Skin of body (tissue), 3 donors: ENCODE measurements at places on chromosomes 5 and 9. TPM values are rescaled to one million over a fixed set of nuclear protein-coding genes. Genes with fewer than 3 reads are reported as not detected.

GRCh38 chr5:39835371-39835770 is 410.6 kb upstream of the DAB2 start:
- DNase-seq: no peak

- peak; percentile 51 for DNase-seq
Observed at GRCh38 chr5:172455511-172456061, 1.3 kb upstream of the SH3PXD2B start.

DNA sequence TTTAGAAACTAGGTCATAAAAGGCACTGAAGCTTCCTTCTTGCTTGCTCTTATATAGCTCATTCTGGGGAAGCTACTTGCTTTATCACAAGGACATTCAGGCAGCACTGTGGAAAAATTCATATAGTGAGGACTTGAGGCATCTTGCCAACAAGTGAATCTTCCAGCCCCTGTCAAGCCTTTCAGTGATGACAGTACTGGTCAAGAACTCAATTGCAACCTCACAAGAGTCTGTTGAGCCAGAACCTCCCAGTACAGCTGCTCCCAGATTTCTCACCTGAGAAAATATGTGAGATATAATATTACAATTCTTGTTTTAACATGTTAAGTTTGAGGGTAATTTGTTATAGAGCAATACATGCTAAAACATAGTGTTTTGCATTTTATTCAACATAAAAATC is 2011.0 kb upstream of the NUDT12 start:
- no peak for DNase-seq

Gene PCAT7
- total RNA-seq: 0.10 TPM

Gene ISCA1
- total RNA-seq: 34.9 TPM

Gene IL9
- total RNA-seq: not detected
